ENCODE measurements at places on chromosomes 4 and X. TPM values are rescaled to one million over a fixed set of nuclear protein-coding genes. Genes with fewer than 3 reads are reported as not detected.
A peak's percentile ranks its signal among the peaks of the same experiment; 100 is the strongest.

- DNase-seq = no peak
Observed at GRCh38 chr4:127868196-127868595, 12.5 kb upstream of the PLK4 start.

DNA sequence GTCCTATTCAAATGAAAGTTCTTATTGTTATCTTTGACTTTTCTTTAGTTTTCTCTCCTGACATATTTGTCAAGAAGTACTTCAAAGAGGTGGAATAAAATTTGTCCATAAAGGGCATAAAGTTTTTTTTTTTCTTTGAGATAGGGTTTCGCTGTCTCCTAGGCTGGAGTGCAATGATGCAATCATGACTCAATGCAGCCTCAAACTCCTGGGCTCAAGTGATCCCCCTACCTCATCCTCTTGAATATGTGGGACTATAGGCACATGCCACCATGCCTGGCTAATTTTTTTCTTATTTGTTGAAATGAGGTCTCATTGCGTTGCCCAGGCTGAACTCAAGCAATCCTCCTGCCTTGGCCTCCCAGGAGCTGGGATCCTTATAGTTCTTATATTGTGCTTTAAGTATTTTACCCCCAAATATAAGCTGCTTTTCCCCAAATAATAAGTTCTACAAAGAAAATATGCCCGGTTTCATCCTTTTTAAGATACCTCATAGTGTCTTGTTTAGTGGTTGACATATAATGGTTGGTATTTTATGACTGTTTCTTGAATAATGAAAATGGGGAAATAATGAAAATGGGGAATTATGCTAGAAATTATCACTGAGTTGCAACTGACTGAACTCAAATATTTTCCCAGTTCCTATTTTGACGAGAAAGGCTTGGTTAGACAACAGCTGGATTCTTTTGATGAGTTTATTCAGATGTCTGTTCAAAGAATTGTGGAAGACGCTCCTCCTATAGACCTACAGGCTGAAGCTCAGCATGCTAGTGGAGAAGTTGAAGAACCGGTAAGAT lies 11.6 kb downstream of the POLR2B start:
- no peak for DNase-seq

GRCh38 chr4:4574792-4575191 lies 32.9 kb upstream of the STX18 start:
- peak; percentile 15 for DNase-seq

DNA sequence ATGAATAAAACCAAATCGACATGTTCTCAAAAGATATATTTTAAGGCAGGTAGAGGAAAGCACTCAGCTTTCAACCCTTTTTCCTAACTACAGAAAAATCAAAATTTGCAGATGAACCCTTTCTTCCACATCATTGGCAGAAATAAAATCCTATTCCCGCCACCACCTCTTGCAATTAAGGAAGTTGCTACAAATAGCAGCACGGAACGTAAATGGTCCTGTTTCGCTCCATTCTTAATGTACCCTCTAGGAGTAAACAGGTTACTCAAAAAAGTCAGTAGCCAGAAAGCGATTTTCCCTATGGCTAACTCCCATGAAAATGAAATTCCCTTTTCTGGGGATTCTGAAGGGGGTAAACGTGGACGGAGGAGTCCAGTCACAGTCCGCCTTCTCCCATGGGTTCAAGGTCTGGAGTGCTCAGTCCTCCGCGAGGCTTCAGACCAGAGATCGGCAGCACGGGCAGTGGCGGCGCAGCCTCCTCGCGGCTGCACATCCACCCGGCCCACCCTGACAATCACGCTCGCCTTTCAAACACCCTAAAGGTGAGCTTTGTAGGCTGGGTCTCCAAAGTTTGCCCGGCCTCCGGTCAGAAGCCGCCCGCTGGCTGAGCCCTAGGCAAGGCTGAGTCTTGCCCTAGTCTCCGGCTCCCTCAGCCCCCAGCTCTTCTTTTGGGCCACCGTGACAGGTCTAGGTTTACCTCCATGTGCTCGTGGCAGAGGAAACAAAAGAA lies 1.8 kb downstream of the ATP11C start:
- no peak for DNase-seq

DNA sequence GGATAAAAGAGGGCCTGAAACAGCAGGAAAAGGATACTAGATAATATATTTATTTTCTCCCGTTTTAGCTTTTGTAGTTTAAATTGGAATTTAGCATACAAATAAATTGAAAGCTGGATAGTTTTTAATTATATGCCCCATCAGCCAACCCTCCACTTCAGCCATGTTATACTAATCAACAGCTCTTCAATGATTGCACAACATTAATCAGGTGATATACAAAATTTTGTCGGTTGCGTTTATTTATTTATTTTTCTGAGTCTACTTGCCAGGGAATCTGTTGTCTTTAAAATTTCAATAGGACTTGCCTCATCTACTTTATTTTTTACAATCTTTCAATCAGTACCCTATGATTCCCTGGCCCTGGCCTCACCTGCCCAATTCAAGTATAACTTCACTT lies 12.1 kb downstream of the DGKK start:
- DNase-seq = no peak

DNA sequence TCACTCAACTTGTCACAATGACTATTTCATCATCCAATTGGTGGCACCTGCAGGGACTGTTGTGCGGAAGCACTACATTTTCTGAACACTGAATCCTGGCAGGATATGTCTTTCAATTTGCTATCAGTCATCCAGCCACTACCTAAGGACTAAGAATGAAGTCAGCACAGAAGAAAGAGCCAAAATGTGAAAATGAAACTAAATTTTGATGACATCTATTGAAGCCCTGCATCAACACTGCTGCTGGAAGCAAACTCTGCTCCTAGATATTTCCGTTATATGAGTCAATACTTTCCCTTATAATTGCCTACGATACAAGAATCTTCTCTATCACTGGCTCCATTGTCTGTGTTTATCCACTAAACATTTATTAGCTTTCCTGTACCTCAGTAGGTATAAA lies 917.9 kb downstream of the RAPGEF2 start:
- DNase-seq = no peak

GRCh38 chr4:1547131-1547855 lies 136.8 kb downstream of the FAM53A start:
- DNase-seq = no peak

The FAM9B gene
- not detected for total RNA-seq

The HSFX2 gene
- total RNA-seq = not detected

The NIPAL1 gene
- 8.6 TPM for total RNA-seq

The NXF2B gene
- not detected for total RNA-seq
